Activated gamma-delta T cell (primary cell): ENCODE measurements at places on chromosomes 13 and 19.

DNA sequence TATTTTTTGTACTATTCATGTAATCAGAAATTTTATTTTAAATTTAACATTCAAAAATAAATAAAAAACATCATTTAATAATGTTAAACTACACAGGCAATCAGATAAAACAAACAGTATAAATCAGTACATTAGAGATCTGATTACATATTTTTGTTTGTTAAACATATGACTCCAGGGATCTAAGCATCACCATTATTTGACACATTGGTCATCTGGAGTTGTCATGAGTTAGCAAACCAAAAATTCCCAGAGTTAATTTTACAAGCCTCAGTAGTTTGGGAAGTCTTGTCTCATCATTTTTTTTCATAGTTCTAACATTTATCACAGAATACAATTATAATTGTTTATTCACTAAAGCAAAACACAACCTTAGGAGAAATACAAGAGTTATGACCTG, 770.8 kb upstream of the SLITRK6 start:
- no peak for DNase-seq

DNA sequence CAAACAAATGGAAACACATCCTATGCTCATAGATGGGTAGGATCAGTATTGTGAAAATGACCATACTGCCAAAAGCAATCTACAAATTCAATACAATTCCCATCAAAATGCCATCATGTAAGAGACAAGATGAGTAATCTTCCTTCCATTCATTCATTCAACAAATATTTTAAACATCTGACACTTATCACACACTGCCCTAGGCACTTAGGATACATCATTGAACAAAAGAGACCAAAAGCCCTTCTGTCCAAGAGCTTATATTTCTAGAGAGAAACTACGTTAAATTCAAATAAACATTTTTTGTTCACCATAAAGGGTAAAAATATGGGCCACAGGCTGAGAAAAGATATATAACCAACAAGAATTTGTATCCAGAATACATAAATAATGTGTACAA, 20.5 kb upstream of the LHFPL6 start:
- DNase-seq: no peak

DNA sequence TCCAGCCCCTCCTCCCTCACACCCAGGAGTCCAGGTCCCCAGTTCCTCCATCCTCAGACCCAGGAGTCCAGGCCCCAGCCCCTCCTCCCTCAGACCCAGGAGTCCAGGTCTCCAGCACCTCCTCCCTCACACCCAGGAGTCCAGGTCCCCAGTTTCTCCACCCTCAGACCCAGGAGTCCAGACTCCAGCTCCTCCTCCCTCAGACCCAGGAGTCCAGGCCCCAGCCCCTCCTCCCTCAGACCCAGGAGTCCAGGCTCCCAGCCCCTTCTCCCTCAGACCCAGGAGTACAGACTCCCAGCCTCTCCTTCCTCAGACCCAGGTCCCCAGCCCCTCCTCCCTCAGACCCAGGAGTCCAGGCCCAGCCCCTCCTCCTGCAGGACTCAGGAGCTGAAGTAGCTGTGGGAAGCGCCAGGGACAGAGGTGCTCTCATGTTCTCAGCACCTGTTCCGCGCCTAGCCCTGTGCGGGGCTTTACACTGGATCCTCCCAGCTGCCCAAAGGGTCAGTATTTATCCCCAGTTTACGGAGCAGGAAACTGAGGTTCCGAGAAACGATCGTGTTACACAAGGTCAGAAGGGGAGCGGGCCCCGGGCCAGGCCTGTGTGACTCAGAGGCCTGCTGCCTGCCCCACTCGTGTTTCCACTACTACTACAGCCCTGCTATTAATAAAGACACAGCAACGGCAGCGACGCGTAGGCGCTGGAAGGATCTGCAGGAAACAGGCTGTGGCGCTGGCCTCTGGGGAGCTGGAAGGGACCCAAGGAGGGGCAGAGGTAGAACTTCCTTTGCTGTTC, 1.7 kb upstream of the SBK3 start:
- no peak for DNase-seq

GRCh38 chr13:106362707-106363106, 172.8 kb downstream of the EFNB2 start:
- DNase-seq: no peak

DNA sequence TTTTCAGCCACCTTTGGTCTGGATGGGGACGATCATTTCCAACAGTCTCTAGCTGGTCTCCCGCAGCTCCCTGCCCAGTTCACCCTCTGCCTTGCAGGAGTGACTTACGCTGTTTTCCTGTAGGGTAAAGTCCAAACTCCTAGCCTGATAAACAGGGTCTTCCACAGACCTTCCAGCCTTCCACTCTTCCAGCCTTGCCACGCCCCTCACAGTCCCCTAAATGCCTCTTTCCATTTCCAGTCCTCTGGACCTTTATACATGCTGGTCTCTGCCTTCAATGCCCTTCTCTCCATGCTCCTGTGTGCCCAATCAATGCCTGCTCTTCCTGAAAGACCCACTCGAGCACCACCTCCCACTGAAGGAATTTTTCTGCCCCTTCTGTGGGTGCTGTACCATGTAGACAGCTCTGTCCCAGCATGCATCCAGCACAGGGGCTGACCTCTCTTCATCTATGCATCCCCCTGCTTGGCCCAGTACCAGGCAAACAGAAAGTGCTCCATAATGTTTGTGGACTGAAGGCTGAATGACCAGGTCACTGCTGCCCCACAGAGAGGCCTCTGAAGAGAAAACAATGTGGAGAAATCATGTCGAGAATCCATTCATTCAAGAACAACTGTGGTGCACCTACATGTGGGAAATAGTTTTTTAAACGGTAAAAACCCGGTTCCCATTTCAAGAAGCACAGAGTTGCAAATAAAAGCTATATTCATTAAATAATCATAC, 4.6 kb downstream of the ATP7B start:
- no peak for DNase-seq

DNA sequence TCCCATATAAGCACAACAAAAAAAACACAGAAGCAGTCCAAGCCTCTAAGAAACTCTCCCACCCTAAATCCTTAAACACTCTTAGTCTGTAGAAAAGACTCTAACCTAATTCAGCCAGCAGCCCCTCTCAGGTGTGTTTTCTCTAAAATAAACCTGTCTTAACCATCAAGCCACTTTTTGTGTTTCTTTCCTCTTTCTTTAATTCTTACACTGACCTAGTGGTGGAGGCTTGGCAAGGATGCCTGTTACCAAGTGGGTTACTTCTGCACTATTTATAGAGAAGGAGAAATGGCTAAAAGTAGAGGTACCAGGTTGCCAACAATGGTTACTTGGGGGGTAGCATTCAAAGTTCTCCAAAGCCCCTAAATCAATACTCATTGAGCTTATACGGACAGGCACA, 43.7 kb downstream of the ZNF333 start:
- DNase-seq: no peak

DNA sequence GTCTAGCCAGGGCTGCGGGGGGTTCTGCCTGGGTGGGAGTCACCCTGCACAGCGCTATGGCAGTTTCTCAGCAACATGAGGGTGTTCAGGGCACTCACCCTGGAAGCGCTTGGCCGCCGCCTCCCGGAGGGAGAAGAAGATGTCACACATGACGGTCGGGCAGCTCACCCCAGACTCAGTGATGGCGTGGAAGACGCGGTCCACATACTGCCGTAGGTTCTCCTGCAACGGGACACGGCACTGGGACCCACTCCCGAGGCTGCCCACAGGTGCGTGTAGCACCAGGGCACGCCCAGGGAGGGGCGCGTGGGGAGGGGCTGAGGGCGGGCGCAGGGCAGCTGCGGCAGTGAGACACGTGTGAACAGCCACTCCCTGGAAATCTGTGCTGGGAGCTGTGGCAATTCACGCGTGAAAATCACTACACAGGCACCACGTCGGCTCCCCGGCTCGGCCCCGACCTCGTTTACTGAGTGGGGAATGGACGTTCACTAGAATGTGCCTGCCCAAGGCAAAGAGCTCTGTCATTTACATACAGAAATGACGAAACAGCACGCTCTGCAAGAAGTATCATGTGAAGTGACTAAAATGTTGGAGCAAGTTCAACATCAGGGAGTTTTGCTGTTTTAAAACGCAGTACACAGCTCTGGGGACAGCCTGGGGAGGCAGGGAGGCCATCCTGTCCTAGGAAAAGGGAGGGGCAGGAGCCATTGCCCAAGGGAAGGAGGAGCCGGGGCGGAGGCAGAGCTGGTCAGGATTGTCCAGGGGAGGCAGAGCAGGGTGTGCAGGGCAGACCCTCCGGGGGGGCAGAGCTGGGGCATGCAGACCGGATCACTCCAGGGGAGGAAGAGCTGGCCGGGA, 41.5 kb upstream of the C13orf46 start:
- no peak for DNase-seq

DNA sequence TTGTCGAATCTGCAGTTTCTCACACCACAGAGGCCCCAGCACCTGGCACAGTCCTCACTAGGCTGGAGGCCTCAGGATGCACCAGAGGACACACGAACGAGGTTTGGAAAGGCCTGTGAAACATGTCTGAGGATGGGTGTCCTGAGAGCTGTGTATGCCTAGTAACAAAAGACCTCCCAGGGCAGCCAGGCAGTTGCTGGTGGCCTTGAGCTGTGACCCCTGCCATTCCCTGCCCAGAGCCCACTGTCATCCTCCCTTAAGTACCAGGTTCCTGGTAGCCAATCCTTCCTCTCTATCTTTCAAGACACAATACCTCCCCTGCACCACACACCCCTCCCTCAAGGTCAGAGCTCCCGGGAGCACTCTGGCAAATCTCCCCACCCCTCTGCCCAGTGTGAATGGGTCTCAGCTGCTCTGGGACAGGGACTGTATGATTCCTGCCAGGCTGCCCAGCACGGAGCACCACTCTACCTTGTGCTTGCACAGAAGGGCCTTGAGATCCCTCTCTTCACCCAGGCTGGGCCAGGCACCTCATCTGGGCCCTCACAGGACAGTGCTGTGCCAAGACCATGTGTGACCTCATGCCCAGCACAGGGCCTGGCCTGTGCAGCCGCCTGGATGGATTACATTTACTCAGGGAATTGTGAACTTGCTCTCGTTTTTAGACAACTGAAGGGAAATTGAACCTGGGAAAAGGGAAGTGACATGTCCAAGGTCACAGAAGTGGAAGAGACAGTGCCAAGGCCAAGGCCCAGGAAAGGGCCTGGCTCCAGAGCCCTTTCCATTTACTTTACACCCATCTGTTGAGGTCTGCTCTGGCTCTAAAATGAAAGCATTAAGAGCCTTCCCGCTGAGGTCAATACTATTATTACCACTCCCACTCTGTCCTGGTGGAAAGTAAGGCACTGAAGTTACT, 2.2 kb downstream of the ZNF787 start:
- DNase-seq: no peak

DNA sequence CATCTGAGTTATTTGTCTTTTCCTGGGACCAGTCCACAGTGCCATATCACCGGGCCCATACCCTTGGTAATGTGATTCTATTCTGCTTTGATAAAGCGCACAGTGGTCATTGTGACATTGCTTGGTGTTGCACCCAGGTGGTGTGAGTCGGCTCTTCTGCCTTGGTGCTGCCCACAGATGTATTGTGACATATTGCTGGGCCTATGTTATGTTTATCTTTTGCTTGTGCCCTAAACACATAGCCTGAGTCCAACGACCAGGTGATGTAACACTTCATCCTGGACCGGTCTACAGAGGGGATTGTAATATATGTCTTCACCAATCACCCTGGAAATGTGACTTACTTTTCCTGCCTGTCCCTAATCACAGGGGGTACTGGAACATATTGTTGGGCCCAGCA, 23.7 kb upstream of the ZNF254 start:
- no peak for DNase-seq

DNA sequence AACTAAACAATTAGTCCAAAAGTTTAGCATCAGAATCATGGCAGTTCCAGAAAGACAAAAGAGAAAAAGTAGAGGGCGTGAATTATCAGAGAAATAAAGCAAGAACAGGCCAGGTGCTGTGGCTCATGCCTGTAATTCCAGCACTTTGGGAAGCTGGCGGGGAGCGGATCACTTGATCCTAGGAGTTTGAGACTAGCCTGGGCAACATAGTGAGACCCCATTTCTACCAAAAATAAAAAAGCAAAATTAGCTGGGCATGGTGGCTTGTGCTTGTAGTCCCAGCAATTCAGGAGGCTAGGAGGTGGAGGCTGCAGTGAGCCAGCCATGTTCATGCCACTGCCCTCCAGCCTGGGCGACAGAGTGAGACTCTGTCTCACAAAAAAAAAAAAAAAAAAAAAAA, 18.4 kb downstream of the ARL11 start:
- DNase-seq: no peak

- DNase-seq: no peak
Measured at GRCh38 chr19:3565139-3565538, 7.6 kb upstream of the HMG20B start.

DNA sequence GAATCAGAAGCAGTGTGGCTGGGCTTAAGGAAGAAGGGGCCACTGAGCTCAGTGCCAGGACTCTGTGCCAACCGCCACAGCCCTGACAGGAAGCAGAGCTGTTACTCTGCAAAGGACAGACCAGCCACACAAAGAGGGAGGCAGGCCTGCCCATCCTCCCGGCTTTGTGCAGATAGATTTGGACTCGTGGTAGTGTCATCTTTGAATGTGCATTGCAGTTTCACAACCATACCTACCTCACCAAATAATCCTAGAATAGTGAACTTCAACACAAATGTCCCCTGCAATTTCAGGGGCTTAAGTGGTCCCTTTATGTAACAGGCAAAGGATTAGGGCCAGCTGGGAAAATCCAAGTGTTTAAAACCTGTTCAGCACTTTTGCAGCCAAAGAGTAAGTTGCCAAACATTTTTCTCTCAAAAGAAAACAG, 55.1 kb upstream of the CLDN10 start:
- DNase-seq: no peak

- DNase-seq: no peak
Measured at GRCh38 chr13:51894239-51894638, 32.5 kb downstream of the CCDC70 start.

GRCh38 chr19:47142779-47143178, 12.1 kb downstream of the SAE1 start:
- DNase-seq: no peak

GRCh38 chr19:12841094-12841493, 2.8 kb downstream of the MAST1 start:
- DNase-seq: no peak

DNA sequence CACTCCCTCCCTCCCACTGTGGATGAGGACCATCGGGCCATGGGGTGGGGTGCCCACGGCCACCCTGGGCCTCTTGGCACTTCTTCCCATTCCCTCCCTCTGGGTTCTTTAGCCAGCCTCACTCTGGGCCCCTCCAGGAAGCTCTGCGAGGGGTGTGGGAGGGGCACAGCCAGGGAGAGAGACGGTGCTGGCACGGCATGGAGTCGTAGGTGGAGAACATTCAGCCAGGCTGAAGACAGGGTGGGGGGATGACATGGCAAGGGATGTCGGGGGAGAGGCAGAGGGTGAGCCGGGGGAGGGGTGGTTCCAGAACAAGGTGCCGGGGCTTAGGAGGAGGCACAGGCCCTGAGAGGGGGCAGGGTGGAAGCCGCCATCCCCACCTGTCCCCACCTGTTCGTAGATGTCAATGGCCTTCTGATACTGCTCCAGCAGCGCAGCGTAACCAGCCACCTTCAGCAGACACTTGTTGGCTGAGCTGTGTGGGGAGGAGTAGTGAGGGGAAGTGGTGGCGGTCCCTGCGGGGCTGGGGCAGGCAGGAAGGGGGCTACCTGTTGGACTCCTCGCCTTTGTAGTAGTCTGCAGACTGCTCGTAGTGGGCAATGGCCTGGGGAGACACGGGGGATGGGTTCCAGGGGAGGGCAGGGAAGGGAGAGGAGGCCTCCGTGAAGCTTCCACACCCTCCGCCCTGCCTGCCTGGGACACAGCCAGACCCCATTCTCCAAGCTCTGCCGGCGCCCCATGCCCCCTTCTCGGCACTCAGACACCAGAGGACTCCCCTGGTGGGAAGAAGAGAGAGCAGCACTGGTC, 8.8 kb upstream of the KPTN start:
- no peak for DNase-seq
